ENCODE measurements at places on chromosomes 1 and 21.
A peak's percentile ranks its signal among the peaks of the same experiment; 100 is the strongest.

DNA sequence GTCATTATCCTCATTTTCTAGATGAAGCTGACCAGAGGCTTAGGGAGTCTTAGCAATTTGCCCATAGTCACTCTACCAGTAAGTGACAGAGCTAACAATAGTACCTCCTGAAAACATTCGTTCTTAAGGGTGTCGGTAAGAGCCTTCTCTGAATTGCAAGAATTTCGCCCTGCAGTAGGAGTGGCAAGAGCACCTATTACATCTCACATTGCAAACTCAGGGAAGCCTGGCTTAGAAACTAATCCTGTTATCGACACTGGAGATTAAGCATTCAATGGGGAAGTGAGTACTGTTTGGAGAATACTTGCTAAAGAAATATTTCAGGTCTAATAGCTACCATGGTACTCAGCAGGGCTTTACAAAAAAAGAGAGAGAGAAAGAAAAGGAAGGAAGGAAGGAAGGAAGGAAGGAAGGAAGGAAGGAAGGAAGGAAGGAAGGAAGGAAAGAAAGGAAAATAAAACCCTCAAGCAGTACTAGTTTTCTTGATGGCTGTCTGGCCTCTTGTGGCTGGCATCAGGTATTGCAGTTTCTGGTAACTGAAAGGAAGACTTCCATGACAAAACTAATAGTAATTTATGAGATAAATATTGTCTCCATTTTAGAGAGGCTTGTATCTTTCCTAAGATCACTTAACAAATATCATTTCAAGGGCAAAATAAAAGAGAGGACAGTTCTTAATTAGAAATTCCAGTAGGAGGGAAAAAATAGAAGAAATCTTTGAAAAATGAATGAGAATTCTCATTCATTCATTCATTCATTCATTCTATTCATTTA lies 10.4 kb downstream of the C1orf226 start:
- peak; percentile 12 for DNase-seq

DNA sequence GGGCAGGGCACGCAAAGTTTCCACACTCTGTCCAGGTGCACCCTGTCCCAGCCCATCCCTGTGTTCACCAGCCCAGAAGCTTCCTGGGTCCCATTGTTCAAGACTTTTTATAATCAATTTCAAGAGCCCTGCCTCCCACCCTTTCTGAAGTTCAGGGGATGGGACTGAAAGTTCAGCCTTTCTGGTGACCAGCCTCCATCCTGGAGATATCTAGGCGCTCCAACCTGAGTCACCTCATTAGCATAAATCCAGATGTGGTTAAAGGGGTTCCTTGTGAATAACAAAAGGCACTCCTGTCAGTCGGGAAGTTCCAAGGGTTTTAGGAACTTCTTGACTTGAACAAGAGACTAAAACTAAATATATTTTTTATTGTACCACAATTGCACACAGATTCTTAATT lies 48.4 kb upstream of the RAP1A start:
- no peak for DNase-seq

DNA sequence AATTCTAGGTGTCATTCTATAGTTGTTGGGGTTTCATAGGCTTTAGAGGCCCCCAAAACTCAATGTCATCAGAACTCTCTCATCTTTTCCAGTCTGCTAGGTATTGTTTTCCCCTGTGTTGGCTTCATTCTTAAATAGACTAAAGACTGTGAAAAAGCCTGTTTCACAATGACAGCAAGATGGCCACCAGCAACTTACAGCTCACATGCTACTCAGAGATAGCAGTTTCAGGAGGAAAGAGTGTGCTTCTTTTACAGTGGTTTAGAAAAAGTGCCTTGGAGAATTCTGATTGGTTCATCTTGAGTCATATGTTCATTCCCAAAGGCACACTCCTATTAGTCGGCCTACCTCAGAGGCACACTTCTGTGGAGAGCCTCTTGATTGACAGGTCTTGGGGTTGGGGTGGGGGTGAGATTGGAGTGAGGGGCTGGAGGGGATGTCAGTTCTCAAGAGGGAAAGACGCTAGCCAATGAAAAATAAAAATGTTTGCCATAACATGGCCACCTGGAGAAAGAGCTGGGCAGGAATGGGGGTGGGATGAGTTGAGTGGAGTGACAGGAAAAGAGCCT lies 8.5 kb downstream of the IL23R start:
- no peak for DNase-seq

GRCh38 chr21:25412100-25412499 lies 195.2 kb downstream of the MRPL39 start:
- DNase-seq = no peak

DNA sequence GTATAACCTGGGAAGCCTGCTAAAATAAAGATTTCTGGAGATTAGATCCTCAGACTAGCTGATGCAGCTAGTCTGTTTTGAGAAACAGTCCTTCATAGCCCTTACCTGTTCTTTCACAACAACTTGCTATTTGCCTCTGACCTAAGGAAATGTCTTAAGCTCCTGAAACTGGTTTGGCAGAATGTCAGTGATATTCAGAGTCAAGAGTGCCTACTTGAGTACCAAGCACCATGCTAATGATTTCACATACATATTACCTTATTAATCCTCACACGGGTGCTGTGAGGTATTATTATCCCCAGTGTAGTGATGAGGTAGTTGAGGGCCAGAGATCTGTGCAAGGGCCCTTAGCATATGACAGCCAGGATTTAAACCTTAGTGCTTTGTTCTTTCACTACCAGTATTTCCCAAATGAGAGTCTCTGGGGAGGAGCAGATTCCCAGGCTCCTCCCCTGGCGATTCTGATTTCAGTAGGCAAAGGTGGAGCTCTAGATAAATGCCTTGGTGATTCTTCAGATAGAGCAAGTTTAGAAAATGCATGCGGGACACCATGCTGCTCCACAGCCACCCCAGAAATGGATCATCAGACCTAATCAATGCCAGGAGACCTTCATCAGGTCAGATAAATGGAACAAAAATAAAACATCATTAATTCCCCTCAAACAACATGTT lies 47.4 kb upstream of the WNT2B start:
- no peak for DNase-seq

- no peak for DNase-seq
These were observed 212.7 kb upstream of the NRIP1 start for GRCh38 chr21:15277466-15277865.

DNA sequence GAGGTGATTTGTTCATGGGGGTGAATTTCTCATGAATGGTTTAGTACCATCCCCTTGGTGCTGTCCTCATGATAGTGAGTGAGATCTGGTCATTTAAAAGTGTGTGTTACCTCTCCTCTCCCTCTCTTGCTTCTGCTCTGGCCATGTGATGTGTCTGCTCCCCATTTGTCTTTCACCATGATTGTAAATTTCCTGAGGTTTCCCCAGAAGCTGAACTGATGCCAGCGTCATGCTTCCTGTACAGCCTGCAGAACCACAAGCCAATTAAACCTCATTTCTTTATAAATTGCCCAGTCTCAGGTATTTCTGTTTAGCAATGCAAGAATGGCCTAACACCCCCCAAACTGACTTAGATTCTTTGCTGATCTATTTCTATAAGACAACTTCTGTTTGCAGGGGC lies 249.4 kb upstream of the B3GALT2 start:
- no peak for DNase-seq

DNA sequence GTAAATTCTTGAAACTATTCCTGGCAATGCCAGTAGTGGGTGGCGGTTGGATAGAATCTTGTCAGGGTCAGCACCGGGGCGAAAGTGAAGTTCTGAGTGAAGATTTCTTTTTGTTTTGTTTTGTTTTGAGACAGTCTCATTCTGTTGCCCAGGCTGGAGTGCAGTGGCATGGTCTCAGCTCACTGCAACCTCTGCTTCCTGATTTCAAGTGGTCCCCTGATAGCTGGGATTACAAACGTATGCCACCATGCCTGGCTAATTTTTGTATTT lies 33.3 kb downstream of the PCNT start:
- no peak for DNase-seq

- no peak for DNase-seq
These were observed 115.8 kb downstream of the VPS13D start for GRCh38 chr1:12345350-12346217.

DNA sequence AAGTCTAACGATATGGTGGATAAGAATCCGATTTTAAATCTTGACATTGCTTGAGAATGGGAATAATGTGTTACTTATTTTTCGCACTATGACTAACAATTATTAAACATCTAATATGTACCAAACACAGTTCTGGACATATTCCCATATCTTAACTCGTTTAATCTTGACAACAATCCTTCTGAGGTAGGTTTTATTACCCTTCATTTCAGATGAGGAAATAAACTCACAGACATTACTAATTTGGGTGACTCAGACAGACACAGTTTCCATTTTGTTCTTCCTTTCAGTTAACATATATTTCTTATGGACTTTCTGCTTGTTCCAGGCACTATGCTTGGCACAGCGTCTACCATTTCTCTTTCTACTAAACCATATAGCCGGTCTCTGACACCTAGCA lies 244.8 kb downstream of the SMYD3 start:
- DNase-seq = no peak

GRCh38 chr1:112144733-112145426 lies 155.4 kb upstream of the KCND3 start:
- no peak for DNase-seq

DNA sequence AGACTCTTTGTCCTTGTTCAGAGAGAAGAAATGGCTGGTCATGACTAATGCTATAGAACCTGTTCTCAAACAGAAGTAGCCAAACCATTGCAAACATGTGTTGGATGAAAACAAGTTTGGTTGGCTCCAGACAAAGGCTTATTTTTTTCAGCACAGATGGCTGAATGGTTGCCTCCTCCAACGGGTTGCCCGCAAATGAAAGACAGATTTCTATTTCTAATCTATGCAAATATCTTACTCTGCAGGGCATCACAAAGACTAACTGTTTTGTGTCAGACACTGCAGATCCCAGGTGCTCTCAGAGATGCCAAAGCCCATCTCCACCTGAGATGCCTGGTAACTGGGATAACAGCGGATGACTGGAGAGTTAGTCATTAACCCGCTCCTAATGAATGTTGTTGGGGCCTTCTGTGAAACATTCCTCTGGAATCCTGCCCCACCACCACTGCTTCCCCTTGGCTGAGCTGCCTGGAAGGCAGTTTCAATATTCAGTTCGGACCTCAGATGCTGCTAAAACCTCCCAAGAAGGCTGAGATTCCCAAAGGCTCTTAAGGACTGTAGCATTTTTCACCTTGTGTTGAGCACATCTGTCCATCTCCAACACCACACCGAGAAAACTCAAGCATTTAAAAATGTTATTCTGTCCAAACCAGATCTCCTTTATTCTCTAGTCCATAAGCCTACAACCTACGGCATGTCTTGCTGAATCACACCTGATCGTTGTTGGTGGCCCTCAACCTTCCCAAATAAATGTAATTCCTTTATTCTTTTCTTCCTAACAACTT lies 104.4 kb downstream of the PTPN14 start:
- no peak for DNase-seq

DNA sequence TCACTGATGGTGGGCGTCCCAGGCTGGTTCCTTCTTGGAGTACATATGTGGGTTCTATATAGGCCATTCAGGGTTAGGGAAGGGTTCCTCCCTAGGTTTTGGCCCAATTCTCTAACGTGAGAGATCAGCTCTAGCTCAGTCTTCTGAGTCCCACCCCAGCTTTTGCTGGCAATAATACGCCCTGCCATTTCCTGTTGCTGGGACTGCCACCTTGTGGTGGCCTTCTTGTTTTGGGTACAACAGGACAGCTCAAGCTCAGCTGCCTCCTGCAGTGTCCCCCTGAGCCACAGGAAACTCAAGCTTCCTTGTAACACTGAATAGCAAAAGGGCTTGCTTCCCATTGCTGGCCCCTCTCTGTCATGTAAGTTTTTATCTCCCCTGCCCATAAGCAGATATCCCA lies 77.8 kb downstream of the BACH1 start:
- DNase-seq = peak; percentile 1

GRCh38 chr21:21675601-21676000 lies 677.4 kb downstream of the NCAM2 start:
- DNase-seq = no peak

DNA sequence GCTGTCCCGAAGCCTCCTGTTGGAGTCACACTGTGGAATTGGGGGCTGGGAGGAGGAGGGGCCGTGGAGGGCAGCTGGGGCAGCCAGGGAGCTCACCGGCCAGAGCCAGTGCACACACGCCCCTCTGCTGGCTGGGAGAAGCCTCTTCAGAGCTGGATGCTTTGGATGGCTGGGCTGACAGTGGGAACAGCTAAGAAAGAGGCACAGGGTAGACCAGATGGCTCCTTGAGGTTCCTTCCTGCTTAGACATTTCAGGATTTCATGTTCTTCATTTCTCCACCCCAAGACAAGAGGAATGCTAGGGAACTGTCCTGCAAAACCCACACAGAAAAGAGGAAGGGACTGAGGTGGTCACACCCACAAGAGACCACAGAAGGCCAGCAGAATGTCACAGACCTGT lies 254.8 kb upstream of the VAMP3 start:
- DNase-seq = no peak
